ENCODE measurements at places on chromosomes 2 and 18.

- DNase-seq: no peak
Measured at GRCh38 chr2:23587341-23587880, 202.4 kb downstream of the KLHL29 start.

DNA sequence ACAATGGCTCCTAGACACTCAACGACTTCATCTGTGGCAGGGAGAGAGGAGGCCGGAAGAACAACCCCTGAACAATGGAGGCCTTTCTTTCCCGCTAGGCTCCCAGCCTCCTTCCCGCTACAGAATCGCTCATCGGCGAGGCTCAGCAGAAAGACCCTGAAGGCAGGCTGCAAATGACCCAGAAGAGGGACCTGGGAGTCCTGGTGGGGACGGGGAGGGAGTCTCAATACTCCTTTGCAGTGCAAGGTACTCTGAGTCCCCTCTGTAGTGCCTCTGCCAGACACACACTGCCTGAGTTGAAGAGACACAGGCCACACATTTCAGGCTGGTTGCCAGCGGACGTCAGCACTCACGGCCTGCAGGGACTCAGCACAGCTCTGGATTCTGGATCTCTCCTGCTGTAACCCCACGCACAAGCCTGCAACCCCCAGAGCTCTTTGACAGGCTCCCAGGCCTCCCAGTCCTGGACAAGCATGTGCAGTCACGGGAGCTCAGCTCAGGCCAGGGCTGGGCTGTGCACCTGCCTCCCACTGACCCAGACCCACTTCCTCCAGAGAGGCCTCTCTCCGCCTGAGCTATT lies 6.1 kb downstream of the GPR17 start:
- no peak for DNase-seq

GRCh38 chr2:231573698-231574421 lies 18.8 kb upstream of the TEX44 start:
- no peak for DNase-seq

GRCh38 chr2:186962085-186962747 lies 113.2 kb upstream of the ZSWIM2 start:
- no peak for DNase-seq

GRCh38 chr18:56460581-56460980 lies 177.8 kb downstream of the TXNL1 start:
- no peak for DNase-seq

DNA sequence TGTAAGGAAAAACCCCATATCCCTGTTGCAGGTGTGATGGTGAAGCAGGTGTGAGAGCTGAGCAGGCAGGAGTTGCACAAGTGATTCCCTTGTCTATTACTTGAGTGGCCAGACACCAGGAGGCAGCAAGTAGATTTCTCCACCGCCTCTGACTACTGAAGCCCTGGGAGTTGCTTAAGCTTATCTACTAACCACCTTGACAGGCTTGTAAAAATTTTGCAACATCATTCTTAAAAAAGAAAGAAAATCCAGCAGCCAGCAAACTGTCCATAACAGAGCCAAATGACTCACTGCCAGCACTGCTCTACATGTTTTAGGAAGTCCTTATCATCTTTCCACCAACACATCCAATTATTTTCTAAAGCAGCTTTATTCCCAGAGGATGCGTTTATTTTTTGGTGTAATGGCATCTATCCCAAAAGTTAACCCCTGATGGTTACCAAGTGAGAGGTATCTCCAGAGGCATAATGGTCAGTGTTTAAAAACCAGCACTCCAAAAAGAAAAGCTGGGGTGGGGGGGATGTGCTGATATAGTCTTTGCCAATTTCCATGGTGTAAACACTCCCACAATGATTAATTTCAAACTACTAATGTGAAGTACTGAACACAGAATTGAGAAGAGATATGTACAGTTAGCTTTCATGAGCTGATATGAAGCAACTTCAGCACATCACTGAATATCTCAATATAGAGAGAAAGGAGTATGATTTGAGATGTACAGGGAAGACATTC lies 16.3 kb upstream of the GPR39 start:
- DNase-seq: peak; percentile 47

DNA sequence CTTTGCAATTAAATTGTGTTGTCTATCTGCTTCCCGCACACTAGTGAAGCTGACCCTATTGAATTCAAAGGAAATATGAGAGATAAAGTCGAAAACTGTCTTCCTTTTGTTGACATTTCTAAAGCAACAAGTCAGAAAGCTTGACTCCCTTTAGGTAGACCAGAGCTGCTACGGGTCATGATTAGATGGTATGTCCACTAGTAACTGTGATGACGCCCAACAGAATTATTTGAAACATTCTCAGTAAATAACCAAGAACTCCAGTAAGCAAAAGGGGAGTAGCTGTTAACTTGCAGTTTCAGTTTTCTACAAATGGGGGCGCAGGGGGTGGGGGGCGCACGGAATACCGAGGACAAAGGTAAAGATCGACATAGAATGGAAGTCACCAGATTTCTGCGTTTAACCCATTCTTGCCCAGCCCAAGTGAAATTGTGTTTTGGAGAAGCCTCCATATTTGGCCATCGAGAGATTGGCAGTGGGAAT lies 56.4 kb downstream of the CRIM1 start:
- no peak for DNase-seq

GRCh38 chr2:10301941-10302478 lies 694 bp upstream of the HPCAL1 start:
- no peak for DNase-seq

DNA sequence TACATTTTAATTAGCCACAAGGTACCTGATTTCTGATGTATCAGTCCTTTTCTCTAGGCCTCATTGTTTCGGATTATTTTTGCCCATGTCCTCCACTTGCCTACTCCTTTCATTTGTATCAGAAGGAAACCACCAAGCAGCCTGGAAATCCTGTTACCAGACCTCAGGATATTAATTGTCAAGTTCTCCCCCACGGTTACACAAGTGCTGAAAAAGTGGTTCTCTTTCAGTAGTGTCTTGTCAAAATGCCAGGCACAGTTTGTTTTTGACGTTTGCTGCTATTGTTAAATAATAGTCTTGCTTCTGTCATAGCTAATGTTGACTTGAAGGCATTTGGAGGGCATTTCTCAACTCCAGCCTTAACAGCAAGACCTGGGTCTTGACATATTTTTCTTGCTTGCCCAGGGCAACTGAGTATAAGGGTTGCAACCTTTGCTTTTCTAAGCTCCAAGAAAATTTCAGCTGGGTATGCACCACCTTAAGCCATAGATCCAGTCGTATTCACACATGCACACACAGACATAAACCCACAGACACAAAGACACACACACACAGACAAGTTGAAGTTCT lies 31.0 kb downstream of the INSIG2 start:
- no peak for DNase-seq

DNA sequence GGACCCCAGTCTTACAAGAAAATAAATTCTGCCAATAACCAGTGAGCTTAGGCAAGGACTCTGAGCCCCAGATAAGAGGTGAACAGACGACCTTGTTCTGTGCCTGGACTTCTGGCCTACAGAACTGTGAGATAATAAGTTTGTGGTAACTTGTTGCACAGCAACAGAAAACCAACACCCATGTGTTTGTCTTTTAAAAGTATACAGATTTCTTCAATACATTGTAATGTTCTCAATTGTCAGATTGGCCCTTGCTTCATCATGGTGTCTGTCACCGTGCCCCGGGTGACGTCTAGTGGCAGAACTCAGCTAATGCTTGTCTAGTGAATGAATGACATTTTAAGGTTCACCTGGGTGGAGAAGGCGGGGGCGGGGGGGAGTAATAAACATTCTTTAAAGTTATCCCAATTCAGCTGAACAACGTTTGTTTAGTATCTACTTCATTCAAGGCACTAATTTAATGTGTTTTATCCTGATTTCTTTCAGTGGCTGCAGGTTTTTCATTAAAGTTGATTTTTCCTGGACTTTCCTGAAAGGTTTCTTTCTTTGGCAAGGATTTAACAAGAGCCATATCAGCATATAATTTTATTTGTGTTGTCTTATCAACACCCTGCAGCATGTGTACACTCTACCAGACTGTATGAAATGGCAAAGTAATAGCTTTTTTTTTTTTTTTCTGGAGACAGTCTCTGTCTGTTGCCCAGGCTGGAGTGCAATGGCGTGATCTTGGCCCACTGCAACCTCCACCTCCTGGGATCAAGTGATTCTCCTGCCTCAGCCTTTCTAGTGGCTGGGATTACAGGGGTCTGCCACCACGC lies 123.8 kb upstream of the DLX2 start:
- DNase-seq: no peak

GRCh38 chr2:235055891-235056516 lies 104.2 kb downstream of the SH3BP4 start:
- DNase-seq: no peak

DNA sequence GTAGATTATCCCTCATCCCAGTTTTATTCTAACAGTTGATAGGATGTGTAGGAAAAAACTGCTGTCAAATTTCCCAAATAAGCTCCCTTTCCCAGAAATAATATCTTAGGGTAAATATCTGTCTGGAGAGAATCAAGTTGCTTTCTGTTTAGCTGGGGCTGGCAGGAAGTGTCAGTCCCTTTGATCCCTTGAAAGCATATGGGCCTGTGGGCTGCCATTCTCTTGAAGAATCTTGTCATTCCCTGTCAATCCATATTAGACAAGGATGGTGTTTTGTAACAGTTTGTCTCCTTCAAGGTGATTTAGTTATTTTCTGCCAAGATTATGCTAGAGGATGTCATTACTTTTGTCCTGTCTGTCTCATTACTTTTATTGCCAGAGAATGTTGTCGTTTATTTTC lies 37.1 kb upstream of the UBE2E3 start:
- DNase-seq: no peak

- no peak for DNase-seq
Measured at GRCh38 chr2:45823723-45824206, 172.3 kb downstream of the PRKCE start.

DNA sequence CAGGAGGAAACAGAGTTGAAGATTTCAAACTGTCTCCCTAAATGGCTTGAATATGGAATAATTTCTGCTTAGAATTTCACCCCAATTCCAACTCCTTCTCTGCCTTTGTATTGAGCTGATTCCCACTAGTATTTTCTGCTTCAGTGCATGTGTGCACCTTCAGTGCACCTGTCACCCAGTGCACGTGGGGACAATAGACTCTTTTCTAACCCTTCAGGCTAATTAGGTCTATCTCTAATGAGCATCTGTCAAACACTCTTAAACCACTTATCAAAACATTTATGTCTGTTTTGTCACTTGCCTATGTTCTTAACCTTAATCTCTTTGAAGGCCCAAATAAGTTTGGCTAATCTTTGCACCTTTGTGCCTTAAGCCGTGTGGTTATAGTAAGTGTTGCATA lies 232.0 kb upstream of the NETO1 start:
- no peak for DNase-seq

GRCh38 chr18:44580159-44580558 lies 100.5 kb upstream of the SETBP1 start:
- no peak for DNase-seq

DNA sequence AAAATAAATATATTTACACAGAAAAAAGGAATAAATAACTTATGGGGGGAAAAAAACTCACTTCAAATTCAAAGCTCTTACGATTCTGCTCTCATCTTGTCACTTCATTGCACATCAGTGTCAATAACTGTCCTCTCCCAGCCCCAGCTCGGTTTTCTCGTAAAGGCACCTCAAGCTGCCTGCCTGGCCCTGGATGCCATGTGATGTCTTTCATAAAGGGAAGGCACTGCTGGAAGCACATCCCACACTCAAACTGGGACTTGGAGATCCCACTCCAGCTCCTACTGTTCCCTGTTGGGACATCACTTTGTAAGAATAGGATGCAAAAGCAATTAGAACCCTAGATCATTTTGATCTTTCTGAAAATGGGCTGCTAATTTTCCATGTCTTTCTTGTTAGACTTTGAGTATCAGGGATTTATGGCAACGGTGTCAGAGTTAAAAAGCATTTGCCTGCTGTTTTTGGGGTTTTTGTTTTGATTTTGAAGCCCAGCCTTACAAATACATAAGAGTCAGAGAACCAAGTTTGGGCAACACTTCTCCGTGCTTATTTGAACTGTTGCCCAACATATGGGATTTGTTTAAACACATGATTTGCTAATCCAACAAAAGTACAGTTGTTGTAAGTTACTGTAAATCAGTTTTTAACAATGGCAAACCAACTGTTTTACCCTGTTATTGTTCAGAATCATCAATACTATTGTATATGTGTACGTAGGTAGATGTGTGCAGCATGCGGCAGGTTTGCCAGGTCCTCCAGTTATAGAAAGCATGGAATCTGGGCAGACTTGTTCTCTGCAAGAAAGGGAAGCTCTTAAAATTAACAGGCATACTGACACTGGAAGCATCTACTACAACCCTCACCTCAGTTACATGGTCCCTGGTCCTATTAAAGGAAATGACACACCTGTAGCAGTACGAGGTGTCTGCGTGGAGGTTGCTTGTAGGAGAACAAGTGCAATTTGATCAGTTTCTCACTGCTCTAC lies 20.6 kb downstream of the SERTAD2 start:
- no peak for DNase-seq

DNA sequence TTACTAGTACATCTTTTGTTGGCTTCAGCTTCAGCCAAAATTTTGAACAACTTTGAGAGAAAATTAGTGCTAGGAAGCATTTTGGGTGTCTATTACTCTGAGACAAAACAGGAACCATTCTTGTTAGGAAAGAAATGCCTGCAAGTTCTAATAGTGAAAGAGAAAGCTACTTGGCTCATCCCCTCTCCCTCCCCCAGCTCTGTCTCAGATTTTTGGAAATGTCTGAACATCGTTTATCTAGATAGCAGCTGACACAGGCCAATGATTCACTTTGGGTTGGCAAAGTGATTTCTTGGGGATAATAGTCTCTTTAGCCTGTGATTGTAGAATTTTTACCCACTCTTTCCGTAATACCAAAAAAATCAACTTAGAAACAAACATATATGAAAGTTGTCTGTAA lies 42.3 kb upstream of the PTPRM start:
- peak; percentile 14 for DNase-seq

DNA sequence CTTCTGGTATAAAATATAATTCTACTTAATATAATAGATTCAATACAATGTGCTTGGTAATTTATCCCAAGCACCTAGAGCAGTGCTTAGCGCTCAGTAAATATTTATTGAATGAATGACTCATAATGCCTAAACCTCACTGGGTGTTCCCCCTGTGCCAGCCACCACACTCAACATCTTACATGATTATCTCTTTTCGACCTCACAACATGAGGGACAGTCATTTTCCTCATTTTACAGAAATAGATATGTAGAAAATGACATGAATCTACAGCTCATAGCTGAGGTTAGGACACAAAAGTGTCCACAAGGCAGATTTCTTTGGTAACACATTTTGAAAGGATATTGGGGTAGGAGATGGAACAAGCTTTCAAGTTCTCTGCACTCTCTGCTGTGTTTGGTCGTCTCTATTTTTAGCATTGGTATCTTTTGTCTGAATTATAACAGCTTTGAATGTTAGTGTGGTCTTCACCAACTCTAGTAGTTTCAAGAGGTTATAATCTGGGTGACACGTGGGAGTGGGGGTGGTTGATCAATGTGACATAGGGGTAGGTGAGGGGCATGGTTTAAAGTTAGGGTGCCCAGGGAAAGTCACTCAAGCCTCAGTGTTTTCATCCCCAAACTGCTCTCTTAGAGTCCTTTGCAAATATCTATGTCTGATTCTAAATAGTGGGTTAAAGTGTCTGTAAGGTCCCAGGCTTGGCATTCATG lies 9.8 kb downstream of the MYOM1 start:
- no peak for DNase-seq

GRCh38 chr2:160328811-160329527 lies 128.9 kb upstream of the ITGB6 start:
- DNase-seq: no peak

GRCh38 chr18:59986139-59986538 lies 86.3 kb downstream of the PMAIP1 start:
- DNase-seq: no peak

GRCh38 chr2:29702276-29702675 lies 219.1 kb downstream of the ALK start:
- DNase-seq: no peak
